ENCODE measurements at places on chromosomes 11 and 22. TPM values are rescaled to one million over a fixed set of nuclear protein-coding genes. Genes with fewer than 3 reads are reported as not detected.

Gene APBB1
- 6.7 TPM for total RNA-seq

Gene DMC1
- total RNA-seq, result 0.06 TPM

Gene CD82
- total RNA-seq, result 42.7 TPM

Gene OVCH2
- not detected for total RNA-seq

- no peak for DNase-seq
Measured at GRCh38 chr22:49147171-49147570, 680.5 kb downstream of the BRD1 start.

- DNase-seq, result peak; percentile 26
Measured at GRCh38 chr11:2991452-2992233, 486 bp downstream of the NAP1L4 start.

GRCh38 chr11:124753624-124754023, 1.6 kb upstream of the VSIG2 start:
- DNase-seq, result no peak

- peak; percentile 45 for DNase-seq
Measured at GRCh38 chr22:43289976-43290721, 53.0 kb downstream of the SCUBE1 start.

DNA sequence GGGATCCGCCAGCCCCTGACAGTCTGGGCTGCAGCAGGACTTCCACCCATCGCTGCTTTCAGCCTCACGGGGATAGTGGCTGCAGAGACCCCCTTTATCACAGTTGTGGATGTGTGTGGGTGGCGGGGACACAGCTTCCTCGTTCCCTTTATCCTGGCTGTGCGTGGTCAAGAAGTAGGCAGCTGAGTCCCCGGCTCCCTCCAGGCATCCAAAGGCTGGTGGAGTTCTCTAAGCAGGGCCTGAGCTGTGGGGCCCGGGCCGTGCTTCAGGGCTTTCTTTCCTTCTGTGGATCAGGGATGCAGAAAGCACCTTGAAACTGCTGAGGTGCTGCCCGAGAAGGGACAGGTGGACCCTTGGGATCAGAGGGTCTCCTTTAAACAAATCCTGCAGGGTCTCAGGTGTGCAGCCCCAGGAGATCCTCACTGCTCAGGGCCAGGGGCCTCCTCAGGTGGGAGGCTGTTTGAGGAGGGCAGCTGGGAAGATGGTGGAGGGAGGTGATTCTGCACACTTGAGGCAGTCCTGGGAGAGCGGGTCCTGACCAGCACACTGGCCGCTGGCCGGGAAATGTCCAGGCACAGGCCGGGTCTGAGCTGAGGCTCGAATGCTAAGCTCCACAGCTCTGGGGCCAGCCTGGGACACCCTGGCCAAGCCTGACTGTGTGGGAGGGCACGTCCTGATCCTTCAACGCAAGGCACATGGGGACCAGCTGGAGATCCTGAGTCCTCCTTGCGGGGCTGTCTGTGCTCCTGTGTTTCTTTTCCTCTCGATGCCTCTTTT, 1024.3 kb downstream of the BRD1 start:
- DNase-seq, result no peak

GRCh38 chr11:10005955-10006525, 288.0 kb downstream of the SBF2 start:
- no peak for DNase-seq

DNA sequence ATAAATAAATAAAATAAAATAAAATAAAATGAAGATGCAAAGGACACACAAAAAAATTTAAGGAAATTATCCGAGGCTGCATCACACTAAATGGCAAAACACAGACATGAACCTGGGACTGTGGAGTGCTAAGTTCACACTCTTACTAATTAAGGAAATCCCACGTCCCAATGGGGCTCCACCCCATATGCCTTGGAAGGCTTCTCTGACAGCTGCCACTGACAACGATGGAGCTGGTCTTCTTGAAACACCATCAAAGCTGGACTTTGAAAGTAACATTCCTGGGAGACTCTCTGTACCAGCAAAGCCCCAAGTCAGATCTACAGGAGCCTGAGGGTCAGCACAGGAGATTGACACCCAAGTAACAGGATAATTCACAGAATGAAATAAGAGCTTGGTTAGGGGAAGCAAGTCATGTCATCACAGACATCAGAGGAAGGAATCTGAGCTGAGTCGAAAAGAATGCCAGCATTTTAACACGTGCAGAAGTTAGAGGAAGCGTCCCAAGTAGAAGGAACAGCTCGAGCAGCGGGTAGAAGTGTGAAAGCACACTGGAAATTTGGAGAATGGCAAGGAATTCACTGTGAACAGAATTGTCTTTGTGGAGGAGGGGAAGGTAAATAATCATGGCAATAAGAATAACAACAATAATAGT, 13.8 kb downstream of the TPST2 start:
- DNase-seq, result no peak

- no peak for DNase-seq
Measured at GRCh38 chr11:20046416-20046815, 113.9 kb downstream of the DBX1 start.
